ENCODE measurements at places on chromosomes 7 and 10.

GRCh38 chr10:93712593-93712992 lies 10.2 kb upstream of the FRA10AC1 start:
- no peak for DNase-seq

- no peak for DNase-seq
Observed at GRCh38 chr7:144454256-144455039, 51.0 kb upstream of the NOBOX start.

DNA sequence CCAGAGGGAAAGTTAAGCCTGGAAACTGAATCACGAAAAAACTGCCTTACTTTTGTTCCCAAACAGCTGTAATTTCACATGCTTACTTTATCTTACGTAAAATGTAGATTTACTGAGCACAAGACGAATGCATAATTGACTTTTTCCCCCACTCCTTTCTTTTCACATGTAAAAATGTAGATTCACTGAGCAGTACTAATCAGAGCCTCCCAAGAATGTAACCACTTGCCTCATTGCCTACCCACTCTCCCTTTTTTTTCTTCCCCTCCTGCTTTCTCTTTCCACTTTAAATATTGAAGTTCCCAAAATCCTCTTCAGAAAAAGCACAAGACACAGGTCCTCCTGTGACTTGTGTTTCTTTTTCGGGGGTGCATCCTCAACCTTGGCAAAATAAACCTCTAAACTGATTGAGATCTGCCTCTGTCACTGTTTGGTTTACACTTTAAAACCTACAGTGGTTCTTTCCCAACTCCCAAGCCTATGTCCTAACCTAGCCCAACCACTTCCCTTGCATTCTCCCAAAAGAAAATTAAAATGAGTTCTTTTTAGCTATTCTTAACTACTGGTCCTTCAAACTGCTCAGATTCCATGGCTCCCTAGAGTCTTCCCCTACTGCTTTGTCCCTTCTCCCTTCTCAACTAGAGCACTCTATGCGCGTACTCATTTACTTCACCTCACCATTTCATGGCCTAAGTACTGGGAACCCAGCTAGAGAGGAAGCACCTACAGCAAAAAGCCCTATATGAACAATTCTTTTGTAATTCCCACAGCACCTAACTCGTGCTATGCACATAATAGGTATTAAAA lies 236.6 kb upstream of the MKLN1 start:
- DNase-seq, result no peak

DNA sequence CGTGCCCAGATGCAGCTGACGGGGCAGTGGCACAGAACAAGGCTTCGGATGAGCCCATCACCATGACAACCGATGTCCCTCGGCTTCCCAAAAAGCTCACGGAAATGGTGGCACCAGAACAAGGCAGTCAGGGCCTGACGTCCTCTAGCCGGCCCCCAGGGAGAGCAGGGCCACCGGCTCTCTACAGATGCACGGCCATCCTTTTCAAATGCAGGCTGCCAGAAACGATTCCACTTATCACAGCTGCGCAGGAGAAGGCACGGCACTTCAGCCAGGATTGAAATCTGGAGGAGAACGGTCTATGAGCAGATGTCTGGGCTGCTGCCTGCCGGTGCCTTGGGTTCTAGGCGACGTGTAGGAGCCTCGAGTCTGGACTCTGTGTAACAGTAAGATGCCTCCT lies 223.8 kb downstream of the ZMYND11 start:
- no peak for DNase-seq

DNA sequence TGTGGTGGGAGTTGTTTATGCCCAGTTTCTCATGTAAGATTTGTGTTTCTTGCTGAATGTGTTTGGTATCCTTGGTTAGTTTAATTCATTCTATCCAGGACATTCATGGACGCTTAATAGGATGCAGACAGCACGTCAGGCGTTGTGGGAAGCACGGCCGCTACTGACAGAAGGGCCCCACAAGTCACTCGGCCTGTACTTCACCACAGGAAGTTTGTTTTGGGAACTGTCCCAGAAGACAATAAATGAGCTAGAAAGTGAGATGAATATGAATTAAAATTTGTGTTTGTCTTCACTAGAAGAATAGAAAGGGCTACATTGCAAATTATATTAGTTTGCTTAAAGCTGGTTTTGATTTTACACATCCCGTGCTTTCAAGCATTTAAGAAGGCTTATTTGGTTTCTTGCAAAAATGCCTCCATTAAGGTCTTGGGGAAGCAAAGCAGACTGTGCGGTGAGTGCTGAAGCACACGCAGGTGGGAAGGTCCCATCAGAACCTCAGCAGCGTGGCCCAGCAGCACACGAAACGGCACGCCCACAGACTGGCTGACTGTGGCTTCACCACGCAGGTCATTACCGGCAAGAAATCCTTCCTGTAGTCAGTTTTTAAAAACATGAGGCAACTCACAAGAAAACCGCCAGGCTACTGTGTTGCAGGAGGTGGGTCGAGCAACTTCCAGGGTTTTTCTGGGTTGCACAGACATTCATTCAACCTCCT lies 74.1 kb downstream of the VIPR2 start:
- DNase-seq, result no peak

DNA sequence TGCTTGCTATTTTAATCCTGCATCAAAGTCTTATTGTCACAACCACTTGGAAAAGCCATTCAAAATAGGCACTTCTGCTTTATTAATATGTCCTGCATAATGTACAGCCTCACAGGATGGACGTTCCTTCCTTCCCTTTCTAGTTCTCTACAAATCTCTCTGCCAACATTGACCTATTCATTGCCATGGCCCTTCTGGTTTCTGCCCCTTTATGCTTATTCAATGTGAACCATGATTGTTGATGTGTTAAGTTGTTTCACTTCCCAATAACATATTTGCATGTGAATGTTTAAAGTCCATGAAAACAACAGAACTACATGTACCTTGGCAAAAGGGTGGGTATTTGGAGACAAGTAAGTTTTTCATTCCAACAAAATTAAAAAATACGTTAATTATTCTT lies 45.7 kb downstream of the COL28A1 start:
- no peak for DNase-seq

DNA sequence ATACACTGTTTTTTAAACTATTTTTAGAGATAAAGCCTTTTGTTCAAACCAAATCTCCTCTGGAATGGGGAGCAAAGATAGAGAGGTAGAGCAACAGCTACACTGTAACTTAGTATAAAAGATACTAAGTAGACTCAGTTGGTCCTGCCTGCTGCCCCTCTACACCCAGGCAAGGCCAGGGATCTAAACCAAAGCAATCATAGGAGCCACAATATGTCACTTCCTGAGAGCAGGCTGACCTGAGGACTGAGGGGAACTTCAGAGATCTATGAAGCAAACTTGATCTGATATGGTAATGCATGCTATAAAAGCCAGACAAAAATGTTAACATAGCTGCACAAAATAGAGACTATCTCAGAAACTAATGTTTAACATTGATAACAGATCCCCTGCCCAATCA lies 7.0 kb upstream of the TRDMT1 start:
- no peak for DNase-seq

DNA sequence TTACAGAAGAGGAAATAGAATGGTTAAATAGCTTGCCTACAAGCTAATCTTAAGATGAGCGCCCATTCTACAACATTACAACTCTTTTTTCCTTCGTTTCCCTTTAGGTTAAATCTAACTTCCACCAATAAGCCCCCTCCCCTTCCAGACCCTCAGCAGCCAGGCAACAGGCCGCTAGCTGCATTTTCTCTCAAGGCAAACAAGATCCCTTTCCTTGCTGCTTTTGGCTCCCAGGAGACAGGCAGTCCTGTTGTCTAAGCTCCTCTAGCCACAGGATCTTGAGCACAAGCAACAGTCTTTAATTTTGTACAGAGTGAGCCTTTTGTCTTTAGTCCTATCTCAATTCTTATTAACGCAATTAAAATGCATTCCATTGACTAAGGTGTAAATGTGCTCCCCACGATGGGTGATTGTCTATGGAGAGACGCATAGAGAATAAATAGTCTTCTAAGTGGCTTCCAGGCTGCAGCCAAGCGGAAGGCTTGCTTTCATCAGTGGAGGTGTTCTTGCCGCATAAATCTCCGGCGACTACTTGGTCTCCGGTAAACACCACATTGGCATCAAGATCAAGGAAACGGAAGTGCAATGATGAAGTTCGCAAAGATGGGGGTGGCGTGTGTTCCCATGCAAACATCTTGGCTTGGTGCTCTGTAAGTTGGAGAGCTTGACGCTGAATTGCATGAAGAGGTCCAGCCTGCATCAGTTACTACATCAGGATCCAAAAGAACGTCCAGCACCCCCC lies 181.9 kb upstream of the LYZL2 start:
- DNase-seq, result no peak

DNA sequence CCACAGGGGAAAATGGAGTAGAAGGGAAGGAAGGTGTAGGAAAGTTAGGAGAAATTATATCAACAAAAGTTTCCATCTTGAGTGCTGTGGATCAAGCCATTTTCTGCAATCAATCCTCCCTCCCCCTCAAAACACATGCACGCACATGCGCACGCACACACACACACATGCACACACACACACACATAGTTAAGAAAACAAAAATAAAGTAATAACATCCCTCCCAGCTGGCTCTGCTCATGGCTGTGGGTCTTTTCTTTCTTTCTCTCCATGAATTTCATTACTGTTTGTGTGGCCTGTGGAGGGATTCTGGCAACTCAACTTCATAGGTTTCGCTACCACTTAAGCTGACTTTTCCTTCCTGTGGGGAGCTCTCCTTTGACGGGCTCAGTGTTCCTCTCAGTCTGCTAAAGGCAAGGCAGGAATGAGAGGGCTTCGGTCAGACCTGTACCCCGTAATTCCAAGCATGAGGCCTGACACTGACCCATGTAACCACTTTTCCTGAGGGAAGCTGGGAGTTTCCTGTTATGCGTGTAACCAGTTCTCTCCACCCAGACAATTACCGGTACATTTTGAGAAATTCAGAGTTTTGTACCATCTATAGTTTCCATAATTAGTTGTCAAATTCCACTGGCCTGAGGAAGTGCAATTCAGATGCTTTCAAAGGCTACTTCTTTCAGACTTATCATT lies 79.8 kb downstream of the ZNF92 start:
- no peak for DNase-seq

- no peak for DNase-seq
Observed at GRCh38 chr7:33764752-33765451, 140.4 kb upstream of the BMPER start.

DNA sequence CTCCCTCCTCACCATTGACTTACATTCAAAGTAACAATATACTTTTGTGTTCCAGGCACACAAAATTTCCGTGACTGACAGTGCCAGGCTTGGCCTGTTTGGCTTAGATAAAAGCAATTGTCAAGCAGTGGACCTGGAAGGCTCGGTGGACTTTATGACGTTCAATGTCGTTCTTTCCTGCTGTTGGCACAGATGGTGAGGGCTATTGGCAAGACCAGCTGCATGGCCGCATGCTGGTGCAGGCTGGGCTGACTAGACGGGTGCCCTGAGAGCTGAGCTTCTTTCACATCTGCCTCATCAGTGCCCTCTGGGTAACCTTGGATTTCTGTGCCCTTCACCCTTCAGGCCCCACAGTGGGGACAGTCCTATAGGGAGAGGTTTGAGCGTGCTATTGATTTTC lies 45.2 kb downstream of the WIPF3 start:
- no peak for DNase-seq

GRCh38 chr10:25758041-25758457 lies 176.0 kb upstream of the MYO3A start:
- DNase-seq, result no peak

GRCh38 chr10:6119962-6120361 lies 31.1 kb downstream of the RBM17 start:
- no peak for DNase-seq

DNA sequence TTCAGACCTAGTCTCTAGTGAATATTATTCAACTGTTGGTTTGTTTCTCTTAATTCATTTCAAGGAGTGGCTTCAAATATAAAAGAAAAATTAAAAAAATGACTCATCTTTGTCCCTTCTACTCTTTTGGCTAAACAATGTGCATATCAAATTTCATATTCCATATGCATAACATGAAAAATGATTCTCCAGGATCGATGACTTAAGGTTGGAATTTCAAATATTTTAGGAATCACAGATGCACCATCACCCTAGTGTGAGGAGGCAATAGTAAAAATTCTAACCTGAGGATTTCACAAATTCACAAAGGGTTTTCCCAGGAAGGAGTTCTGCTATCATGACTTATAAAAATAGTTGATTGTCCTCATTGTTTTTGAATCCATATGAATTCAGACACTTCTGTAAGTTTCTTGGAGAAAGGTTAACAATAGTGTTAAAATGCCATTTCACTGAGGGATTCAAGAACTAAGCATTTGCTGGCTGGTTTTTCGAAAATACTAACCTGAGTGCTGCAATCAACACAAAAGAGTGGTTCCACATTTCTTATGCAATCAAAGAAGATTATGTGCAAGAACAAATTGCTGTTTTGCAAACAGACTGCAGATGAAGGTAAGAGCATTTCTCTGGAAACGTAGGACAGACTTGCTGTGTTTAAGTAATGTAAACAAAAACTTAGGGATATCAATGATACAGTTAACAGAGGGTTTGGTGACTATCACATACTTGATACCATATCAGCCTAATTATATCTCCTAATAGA lies 547.5 kb upstream of the LRRTM3 start:
- no peak for DNase-seq

GRCh38 chr10:107623292-107623691 lies 458.8 kb upstream of the SORCS1 start:
- no peak for DNase-seq

- no peak for DNase-seq
Observed at GRCh38 chr7:41544241-41544640, 158.6 kb downstream of the INHBA start.

- DNase-seq, result no peak
Observed at GRCh38 chr10:113021268-113022040, 71.4 kb downstream of the TCF7L2 start.

- no peak for DNase-seq
Observed at GRCh38 chr7:28658381-28658780, 246.1 kb downstream of the CREB5 start.

DNA sequence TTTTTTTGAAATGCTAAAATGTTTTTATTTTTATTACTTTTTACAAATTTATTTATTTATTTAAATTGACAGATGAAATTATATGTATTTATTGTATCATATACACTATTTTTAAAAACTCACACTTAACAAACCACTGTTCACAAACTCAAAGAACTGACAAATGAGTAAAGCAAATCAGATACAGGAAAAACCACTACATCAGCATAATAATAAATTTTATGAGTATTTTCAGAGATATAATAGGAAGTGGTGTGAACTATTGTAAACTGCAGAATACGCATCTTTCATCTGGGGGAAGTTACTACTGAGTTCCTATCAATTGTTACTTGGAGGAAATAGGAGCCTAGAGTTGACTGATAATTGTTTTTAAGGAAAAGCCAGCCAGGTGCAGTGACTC lies 150.7 kb downstream of the PCLO start:
- no peak for DNase-seq

DNA sequence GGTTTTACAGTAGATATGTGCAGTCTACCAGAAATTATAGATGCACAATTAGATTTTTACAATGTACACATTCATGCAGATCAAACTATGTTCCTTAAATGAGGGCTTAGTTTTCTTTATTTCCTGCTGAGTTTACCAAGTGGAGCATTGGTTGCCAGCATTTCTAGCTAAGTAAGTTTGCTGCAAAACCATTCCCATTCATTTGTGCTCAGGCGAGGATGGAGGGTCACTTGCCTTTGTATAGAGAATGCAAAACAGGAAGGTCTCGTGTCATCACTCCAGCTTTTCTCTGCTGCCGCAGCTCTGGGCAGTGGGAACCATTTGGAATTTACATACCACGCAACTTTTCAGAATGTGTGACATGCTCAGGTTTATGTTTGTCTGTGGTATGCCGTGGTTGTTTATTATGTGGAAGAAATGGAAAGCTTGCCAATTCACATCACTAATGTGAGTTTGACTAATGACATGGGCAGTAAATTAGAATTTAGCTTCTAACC lies 198.6 kb downstream of the TRIL start:
- DNase-seq, result no peak
